ELR (cell line): ENCODE measurements at places on chromosomes 2 and 18.

DNA sequence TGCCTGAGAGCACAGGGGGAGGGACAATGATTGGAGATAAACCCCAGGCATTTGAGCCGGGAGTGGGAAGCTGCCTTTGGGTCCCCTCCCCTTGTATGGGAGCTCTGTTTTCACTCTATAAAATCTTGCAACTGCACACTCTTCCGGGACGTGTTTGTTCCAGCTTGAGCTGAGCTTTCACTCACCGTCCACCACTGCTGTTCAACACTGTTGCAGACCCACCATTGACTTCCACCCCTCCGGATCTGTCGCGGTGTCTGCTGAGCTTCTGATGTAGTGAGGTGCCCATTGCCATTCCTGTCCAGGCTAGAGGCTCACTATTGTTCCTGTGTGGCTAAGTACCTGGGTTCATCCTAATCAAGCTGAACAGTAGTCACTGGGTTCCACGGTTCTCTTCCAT lies 231.6 kb upstream of the CWC22 start:
- no peak for DNase-seq

DNA sequence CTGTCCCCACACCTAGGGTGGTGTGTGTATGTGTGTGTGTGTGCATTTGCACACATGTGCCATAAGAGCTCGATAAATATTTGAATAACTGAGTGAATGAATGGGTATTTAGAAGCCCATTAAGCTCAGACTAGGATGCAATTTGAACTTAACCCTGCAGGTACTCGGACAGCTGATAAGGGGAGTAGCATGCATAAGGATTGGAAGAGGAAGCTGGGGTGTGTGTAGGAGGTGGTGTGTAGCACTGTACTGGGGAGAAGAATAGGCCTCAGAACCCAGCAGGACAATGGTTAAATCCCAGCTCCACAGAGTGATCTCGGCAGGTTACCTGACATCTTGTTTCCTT lies 1.8 kb upstream of the KCNF1 start:
- no peak for DNase-seq

DNA sequence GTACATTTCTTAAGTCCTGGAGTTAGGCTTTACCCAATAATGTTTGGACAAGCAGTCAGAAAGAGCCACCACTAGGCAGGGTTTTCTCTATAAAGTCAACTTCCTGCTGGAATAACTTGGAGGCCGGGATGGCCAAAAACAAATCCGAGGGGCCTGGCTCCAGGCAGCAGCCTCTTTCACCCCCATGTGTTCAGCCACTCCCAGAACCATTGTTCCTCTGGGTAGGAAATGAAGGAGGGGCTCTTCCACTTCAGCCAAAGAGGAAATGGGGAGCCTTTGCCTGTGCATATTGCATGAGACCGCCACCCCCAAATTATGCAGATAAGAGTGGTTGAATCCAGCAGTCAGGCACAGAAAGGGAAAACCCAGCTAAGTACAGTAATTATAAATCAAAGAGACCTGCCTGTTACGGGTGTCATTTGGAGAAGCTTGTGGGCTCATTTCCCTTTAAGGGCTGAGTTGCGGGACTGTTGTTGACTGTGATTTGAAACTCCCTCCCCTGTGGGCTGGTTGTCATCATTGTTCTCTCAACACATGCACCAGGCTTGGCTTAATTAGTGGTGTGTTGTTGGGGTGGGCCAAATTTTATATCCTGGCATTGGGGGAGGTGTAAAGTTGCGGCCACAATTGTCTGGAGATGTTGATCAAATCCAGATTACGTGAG lies 212.8 kb upstream of the SOX11 start:
- DNase-seq: no peak

DNA sequence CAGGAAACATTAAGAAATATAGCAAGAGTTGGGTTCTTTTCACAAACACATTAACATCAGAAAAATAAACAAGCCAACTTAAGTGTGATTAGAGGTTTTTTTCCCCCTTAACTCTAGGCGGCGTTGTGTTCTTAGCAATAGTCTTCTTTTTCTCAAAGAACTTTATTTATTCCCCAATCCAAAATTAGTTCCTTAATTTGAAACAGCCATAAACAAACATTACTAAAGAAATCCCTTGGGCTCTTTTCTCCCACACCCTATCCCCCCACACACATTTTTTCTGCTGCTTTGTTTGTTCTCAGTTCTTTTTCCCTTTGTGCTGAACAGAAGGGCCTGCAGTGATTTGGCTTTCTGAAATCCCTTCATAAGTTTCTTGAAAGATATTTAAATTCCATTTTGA lies 13.2 kb upstream of the MYO1B start:
- DNase-seq: peak; percentile 61

DNA sequence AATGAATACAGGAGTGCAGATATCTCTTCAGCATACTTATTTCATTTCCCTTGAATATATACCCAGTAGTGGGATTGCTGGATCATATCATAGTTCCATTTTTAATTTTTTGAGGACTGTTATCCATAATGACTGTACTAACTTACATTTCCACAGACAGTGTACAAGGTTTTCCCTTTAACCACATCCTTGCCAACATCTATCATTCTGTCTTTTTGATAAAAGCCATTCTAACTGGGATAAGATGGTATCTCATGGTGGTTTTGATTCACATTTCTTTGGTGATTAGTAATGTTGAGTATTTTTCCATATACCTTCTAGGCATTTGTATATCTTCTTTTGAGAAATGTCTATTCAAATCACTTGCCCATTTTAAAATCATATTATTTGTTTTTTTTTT lies 325.2 kb downstream of the CYP26B1 start:
- DNase-seq: no peak

- no peak for DNase-seq
Measured at GRCh38 chr18:31100436-31101182, 1.6 kb downstream of the DSC2 start.

GRCh38 chr2:152336119-152336853 lies 1.3 kb downstream of the FMNL2 start:
- peak; percentile 74 for DNase-seq

GRCh38 chr2:172248381-172248780 lies 145.7 kb upstream of the DLX2 start:
- no peak for DNase-seq

DNA sequence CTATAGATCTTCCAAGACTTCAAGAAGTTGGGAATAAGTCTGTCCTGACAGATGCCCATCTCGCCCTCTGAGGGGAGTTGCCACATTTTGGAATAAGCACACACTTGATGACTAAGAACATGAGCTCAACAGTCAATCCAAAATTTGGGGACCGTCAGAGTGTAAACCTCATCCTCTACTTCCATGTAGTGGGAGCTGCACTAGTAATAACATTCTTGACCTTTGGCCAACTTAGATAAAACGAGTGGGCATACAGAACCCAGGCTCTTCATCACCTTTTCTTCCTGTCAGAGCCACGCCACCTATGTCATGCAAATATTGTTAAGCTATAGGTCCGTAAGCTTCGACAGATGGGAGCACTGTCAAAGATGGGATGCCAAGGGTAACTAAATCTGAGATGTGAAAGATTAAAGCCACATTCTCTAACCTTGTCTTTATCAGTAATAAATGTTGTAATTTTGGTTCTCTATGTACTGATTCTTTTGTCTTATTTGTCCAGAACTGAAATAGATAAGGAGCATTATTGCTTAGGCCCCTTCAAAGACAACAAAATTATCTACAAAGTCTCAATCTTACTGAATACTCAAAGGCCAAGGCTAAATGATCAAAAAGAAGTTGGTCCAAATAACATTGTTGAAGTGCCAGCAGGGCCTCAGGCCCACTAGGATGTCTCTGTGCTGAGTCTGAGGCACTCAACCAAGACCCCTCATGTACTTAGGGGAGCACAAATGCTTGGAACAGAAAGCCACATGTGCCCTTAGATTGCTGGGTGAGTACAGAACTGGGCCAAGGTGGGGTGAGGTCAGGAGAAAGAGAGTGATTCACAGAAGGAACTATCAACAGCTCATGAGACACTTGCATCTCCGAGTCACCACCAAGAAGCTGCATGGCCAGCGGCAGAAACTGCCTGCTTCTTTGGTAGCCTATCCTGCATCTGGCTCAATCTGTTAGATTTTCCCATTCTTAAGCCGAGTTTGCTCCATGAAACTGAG lies 15.0 kb downstream of the CDH2 start:
- DNase-seq: peak; percentile 61

GRCh38 chr2:239601201-239601851 lies 200.5 kb upstream of the HDAC4 start:
- no peak for DNase-seq

DNA sequence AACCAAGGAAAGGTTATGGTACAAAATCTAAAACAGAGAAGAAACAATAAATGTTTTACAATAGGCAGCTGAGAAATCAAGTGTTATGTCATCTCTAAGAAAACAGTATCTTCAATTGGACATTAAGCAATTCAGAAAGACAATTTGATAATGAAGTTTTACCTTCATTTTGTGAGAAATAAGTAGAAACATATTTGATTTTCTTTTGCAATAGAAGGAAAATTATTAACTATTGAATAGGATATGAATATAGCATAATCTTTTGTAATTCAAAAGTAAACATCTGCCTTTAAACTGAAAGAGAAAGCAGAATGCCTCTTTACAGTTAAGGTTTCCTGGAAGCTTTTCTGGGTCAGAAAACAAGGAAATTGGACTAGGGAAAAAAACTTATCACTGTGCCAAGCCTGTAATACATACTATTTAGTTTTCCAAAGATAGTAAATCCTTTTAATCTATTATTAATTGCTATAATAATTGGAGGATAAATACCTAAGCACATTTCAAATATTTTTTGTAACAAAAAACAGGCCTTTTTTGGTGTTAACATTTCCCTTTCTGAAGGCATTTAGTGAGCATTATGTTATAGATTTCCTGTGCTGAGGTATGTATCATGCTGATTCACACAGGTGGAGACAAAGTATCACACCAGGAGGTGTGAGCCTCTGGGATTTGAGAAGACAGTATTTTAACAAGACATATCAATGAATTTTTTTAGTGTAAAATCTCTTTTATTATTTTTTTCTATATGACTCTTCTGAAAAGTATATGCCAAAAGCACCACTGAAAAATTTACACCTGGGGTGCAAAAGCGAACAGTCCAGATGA lies 947.0 kb upstream of the CDH2 start:
- DNase-seq: no peak

DNA sequence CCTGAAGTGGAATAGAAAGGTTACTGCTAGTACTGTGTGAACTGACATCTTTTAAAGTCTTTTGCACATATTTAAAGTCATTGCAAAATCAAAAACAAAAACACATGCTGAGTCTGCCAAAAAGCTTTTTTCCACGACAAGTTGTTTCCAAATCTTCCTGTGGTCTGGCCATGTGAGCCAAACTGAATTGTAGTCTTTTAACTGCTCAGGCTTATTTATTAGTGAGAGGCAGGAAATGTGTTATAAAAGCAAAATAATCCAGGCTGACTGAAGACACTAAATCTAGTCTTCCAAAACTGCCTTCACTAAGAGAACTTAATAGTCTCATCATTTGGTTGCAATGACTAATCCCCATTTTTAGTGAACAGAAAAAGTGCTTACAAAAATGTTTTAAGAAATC lies 2.3 kb downstream of the KRCC1 start:
- no peak for DNase-seq

- peak; percentile 78 for DNase-seq
Measured at GRCh38 chr2:119756837-119757236, 2.9 kb upstream of the PTPN4 start.

- peak; percentile 45 for DNase-seq
Measured at GRCh38 chr2:101718993-101719571, 21.6 kb downstream of the MAP4K4 start.

DNA sequence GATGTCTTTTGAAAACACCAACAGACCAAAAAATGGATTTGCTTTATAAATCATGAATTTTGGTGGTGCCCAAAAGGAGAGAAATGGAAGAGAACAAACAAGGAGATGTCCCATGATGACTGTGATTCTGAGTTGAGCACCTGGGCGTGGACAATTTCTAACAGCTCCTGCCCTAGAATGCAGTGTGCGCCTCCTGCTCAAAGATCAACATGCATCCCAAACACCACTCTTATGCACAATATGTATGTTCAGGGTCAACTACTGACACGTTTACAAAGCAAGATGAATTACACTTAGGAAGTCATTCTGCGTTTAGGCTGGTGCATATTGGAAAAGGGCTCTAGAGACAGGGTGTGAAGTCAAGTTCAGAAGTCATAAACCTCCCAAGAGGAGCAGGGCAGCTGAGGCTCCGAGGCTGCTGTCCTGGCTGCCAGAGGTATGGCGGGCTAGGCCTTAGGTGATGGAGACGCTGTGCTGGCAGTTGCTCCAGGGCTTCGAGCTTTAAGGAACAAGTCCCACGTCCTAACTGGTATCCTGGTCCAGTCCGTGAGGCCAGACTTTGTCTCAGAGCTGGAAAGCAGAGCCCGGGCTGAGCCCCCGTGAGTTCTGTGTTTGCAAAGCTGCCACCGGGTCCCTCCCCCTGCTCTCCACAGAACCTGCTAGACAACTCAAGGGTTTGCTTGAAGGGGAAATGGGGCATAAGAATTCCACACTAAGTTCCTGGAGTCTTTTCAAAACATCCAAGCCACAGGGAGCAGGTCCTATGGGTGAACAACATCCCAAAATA lies 74.0 kb downstream of the ZNF516 start:
- DNase-seq: no peak

DNA sequence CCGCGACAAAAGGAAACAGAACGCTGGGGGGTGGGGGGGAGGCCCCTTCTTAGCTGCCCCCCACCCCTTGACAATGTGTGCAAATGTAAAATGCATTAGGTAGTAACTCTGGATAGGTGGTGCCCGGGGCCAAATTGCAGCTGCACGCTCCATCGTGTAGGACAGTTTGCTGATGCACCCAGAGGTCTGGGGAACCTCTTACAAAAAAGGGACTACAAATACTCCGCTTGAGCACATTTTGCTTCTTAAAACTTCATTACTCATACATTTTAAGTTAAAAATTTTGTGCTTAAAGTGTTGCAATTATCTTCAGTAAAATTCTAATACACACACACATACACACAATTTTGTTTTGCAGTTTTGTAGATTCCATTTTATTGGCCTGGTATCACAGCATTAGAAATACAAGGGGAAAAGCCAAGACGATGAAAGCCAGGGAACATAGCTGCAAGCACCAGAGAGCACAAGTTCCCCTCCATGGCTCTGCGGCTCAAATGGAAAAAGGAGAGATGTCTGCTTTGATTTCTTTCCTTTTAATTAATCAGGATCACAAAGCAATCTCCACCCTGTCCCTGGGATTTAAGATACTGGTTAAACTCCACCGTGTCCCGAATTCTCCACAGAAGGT lies 582.1 kb downstream of the ZEB2 start:
- DNase-seq: no peak
